Choroid plexus epithelial cell (primary cell): ENCODE measurements at places on chromosomes 12 and 14.

DNA sequence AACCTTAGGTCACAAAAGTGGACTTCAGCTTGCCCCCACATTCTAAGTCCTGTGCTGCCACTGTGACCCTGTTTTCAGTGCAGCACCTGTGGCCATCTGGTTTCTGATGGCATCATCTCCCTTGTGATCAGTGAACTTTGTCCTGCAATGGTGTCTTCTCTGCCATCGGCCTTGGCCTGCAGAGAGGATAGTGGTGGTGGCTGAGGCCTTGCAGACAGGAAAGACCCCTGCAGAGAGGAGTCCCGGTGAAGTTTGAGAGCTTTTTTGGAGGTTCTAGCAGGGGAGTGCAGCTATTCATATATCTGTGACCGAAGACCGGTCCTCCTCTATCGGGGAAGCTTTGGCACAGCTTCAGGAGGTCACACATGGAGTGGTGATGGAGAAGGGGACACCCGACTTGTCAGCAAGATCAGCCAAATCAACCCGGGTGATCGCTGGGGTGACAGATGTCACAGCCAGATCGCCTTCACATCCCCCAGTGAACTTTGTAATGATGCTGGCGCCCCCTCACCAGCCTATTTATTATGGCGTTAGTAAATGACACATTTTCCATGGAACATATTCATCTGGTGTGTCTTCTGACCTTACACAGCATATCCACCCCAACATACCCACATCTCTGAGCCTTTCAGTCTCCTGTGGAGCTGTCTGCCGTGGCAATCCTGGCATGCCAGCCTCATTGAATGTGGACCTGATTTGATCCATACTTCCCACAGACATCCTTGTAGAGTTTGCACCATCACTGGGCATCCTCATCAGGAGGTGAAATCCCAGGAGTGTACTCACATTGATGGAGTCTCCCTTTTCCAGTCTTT lies 136.1 kb downstream of the PAPOLA start:
- no peak for DNase-seq

- DNase-seq, result peak; percentile 47
Measured at GRCh38 chr14:53356361-53357150, 203.4 kb upstream of the DDHD1 start.

DNA sequence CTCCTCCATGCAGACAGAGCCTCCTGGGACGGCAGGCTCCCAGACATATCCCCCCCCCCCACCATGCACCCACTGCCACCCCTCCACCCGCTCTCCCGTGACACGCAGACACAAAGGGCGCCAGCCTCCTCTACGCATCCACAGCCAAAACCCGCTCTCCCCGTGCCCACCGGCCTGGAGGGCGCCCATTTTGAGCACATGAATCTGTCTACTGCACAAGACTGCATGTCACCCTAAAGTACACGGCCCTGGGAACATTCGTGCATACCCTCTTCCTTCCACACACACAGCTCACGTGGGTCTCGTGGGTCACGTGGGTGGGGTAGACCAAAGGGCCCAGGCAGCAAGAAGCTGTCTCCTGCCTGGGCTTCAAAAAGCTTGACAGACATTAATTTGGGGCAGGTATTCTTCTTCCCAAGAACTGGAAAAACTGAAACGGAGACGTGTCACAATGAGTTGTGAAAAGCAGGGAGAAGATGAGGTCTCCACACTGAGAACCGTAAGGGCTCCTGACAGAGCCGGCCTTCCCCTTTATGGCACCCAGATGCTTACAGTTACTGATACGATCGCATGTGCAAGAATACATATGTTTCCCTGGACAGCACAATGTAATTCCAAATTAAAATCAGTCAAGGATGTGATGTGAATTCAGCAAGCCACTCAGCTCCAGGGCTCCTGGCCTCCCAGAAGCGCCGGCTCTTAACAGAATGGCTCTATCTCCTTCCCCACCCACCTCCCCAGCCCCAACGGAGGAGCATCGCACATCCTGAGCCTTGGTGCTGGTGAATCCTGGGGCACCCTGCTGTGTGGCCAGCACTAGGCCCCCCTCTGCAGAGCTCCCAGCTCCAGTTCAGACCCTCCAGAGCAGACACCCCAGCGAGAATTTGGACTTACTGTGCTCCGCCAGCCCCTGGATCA lies 1.9 kb downstream of the TGFB3 start:
- no peak for DNase-seq

DNA sequence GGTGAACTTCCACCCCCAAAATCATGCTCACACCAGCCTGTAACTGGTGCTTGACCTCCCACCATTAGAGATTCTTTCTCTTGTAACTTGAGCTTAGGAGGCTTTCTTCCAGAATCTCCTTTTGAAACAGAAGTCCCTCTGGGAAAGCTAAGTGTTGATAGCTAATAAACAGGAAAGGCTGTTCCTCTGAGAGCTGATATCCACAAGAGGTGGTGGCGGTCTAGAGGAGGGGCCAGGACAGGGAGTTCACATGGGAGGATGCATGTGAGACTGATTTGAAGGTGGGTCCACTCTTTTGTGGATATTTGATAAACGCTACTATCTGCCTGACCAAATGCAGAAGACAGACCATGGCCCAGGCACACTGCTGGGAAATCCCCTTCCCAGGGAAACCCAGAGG lies 10.2 kb upstream of the PRMT8 start:
- no peak for DNase-seq

DNA sequence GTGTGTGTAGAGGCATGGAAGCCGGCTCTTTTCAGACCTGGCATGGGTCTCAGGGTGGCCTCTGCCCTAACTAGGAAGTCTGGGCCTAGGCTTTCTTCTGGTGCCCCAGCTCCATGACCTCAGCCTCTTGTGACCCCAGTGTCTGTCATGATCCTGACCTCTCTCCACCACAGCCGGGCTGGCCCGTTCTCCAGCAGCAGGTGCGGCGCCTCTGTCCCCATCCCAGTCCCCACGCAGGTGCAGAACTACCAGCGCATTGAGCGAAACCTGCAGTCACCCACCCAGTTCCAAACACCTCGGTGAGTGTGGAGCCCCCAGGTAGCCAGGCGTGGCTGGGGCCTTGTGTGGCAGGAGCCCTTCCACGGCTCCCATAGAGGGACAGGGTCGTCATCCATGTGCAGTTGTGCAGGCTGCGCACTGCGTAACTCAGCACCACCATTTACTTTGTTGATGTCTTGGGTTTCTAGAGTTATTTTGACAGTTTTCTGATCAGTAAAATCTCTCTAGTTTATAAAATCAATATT lies 14.8 kb upstream of the PUS1 start:
- no peak for DNase-seq

DNA sequence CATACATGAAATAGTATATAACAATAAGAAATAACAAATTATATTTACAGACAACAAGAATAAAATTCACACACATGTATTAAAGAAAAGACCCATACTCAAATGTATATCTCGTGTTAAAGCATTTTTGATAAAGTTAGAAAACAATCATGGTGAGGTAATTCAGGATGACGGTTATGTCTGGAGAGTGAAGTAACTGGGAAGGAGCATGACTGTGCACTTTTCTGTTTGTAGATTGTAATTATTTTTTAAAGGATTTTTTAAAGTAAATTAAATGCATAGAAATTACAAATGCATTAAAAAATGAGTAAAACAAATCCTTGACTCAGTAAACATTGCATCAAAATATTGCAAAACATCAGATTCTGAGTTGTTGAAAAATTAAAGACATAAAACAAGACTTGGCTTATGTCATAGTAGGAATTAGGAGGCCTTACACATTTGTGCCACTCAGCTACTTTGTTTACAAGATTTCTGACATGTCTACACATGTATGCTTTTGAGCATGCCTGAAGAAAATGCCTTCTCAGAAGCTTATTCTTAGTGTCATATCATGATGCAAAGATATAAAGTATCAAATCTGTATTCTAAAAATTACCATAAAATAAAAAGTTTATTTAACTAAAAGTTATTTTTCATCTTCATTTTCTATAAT lies 1325.1 kb downstream of the SLC16A7 start:
- DNase-seq, result peak; percentile 51

DNA sequence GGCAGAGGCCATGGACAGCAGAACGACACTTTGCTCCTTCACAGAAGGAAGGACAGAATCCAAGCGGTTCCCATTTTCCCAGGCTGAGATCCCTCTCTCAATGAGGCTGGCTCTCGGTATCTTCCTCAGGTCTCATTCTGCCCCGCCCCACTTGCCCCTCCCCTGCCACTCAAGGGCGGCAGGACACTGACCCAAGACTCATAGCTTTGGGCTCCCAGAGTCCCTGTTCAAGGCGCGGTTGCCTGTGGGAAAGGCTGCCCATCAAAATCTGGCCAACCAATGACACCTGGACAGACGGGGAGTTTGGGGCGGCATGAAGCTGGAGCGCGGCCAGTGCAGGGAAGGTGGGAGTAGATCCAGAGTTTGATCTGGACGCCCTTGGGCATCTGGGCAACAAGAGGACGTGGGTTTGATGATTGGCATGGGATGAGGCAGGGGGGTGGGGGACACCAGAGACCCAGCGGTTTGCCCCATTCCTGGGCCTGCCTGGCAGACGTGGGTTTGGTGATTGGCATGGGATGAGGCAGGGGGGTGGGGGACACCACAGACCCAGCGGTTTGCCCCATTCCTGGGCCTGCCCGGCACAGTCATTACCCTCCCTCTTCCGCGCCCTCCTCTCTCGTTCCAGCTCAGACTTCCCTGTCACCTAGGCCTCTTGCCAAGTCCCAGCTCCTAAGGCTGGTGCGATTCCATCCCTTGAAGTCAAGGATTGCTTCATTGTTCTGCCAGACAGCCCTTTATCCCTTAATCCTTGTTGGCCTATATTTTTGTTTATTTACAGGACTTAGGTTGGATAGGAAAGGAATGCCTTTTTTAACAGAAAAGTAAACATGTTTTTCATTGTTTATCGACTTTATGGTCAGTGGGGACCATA lies 92.1 kb downstream of the NINJ2 start:
- peak; percentile 47 for DNase-seq

GRCh38 chr14:99129211-99129696 lies 142.7 kb downstream of the BCL11B start:
- DNase-seq, result no peak

DNA sequence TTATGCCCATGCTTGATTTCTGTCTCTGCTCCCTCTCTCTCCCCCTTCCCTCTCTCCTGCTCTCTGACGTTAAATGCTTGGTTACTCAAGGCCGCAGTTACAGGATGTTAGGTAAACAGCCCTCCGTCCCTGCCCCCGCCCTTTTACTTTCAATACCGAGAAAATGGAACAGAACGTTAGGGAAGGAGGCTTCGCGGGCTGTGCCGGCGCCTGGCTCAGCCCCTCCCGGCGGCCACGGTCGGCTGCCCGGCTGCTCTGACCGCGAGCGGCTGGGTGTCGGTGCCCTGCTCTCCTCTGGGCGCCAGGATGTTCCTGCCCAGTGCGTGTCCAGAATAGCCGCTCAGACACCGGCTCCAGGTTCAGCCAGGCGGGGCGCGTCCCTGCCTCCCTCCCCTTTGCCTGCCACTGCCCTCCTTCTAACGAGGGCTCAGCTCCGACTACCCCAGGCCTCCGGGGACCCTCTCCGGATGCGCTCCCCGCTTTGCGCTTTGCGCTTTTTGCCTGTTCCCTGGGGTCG lies 166.1 kb downstream of the ADCK1 start:
- DNase-seq, result peak; percentile 44

- no peak for DNase-seq
Measured at GRCh38 chr12:45622210-45622937, 107.1 kb upstream of the ARID2 start.

GRCh38 chr12:97940629-97941028 lies 478.0 kb downstream of the RMST start:
- DNase-seq, result no peak

DNA sequence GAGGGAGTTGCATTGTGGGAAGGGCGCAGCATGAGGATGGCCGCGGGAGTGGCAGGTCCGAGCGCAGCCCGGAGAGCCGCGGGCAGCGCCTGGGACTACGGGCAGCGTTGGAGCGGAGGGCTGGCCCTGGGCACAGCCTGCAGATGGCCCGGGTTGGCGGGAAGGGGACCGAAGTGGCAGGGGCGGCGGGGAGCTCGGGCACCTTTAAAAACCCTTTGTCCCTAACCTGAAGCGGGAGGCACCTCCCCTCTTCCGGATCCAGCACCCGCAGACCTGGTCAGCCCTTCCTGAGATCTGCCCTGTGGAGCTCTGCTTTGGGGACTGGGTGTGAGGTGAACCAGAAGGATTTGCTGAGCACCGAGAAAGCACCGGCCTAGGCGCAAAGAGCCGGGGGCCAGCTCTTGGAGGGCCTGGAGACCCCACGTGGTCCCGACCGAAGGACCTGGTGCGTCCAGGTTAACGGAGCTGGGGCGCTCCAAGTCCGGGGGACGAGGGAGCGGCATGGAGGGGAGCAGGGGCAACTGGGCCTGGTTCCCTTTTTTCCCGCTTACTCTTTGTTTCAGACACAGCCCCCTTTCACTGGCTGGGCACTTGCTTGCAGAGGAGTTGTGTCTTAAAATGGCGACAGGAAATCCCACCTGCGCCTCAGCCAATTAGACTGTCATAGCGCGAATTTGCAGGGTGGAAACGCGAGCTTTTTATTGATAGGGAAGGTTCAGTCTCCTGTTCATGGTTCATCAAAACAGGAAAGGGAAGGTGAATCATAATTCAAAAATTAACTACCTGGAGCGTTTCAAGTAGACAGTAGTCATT lies 792 bp upstream of the SLC38A1 start:
- peak; percentile 25 for DNase-seq
